ENCODE measurements at places on chromosomes 7 and 10.
A peak's percentile ranks its signal among the peaks of the same experiment; 100 is the strongest.

DNA sequence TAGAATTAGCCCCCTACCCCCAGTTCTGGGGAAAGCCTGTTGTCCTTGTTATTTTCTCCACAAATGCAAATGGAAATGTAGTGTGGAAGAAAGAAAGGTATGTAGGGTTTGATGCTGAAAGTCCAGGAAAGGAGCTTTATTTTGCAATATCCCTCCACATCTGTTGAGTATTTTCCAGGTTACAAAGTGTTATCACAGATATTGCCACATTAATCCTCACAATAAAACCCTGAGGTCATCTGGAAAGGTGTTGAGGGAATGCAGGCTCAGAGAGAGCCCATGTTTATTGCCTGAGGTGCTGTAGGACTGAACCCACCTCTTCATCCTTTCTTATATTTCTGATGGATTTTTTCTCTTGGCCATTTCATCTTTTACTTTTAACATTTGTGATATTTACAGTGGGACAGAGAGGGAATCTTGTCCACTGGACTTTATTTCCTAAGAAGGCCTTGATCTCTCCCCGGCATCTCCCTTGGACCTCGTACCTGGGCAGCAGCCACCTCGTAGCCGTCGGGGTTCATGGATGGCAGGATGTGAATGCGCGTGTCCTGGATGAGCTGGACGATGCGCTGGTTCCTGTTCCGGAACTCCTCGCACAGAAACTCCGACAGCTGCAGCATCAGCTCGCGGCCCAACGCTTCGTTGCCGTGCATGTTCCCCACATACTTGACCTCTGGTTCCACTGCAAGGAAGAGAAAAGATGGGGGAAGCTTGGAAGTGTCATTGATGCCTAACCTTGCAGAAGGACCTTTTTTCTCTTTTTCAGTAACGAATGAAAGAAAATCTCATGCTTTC, 6.0 kb downstream of the CPN1 start:
- no peak for DNase-seq

DNA sequence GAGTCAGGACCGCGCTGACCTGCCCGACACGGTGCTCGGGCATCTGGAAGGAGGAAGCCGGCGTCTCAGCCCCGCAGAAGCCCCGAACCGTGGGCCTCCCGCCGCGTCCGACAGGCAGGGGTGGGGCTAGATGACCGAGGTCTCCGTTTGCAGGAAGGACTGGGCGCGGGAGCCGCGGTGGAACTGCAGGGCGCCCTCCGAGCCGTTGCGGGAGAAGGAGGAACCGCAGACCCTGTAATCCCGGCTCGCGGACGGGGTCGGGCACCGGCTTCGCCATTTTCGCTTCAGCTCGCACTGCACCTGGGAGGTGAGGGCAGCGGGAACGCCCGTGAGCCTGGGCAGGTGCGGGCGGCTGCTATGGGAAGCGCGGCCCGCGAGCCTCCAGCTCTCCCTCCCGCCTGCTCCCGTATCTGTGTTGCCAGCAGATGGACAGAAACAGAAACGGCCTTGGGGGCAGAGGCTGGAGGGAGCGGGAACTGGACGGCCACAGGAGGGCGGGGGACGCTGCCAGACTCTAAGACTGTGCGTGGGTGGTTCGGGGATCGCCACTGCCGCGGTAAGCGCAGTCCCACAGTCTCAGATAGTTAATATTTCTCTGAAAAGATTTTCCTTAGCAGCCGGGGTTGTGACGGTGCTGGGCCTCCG, 114.1 kb downstream of the VIPR2 start:
- peak; percentile 53 for DNase-seq

DNA sequence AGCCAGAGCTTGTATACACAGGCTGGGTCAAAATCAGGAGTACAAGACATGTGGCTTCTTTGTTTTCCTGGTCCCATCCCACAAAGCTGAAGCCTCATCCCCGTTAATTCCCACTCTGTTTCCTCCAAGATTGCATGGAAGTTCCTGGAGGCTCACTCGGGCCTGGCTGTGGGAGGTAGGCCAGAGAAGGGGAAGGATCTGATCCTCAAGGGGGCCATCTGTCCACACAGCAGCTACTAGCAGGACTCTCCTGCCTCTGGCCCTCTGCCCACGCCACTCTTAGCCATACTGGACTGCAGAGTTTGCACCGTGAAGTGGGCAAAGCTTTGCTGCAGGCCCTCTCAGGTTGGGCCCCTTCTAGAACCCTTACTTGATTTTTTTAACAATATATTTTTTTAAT, 160.6 kb downstream of the FGFR2 start:
- peak; percentile 3 for DNase-seq

DNA sequence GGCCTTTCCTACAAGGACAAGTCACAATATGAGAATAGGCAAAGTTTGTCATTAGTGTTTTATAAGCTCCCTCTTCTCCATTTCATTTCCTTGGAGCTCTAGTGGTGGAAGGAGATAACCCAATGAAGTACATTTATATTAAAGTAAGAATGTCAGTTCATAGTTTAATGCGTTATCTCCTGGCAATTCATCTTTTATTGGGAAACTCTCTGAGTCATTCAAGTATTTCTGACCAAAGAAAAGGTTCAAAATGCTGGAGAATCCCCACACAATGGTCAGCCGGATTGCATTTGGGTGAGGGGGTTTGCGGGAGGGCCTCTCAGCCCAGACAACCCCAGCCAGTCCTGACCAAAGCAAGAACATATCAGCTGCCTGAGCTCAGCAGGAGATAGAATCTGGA, 321.5 kb upstream of the NRP1 start:
- DNase-seq: no peak

All from NCI-H69 (cell line).